ENCODE measurements at places on chromosomes 6 and 20.

DNA sequence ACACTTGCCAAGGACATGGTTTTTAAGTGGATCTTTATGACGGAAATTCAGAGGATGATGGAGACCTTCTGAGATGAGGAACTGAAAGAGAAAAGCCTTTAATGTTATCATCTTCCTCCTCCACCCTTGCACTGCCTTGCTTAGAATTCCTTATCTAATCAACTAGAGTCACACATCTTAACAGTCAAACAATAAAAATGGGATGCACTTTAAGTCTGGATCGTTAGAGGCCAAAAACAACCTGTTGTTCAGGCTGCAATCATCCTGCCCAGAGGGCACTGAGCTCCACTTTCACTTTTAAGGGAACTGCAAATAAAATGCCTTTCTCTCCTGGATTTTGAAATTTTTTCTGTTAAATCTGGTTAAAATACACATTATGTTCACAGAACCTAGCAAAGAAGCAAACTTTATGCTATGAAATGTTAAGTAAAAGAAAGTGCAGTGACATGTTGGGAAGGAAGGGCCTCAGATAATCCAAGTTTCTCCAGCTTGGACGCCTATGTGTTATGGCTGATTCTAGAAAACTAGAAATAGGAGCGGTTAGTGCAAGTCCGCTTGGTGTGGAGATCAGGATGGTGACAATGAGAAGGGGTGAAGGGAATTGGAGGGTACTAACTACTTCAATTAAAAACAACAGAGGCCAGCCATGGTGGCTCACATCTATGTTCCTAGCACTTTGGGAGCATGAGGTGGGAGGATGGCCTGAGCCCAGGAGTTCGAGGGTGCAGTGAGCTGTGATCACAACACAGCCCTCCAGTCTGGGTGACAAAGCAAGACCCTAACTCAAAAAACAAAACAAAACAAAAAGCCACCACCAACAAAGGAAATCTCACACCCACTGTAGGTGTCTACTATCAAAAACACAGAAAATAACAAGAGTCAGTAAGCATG, 66.4 kb upstream of the KIF13A start:
- no peak for DNase-seq

GRCh38 chr6:112979830-112980229, 632.7 kb downstream of the RFPL4B start:
- no peak for DNase-seq

- DNase-seq: no peak
These were observed 542.0 kb upstream of the MARCKS start for GRCh38 chr6:113315165-113315564.

DNA sequence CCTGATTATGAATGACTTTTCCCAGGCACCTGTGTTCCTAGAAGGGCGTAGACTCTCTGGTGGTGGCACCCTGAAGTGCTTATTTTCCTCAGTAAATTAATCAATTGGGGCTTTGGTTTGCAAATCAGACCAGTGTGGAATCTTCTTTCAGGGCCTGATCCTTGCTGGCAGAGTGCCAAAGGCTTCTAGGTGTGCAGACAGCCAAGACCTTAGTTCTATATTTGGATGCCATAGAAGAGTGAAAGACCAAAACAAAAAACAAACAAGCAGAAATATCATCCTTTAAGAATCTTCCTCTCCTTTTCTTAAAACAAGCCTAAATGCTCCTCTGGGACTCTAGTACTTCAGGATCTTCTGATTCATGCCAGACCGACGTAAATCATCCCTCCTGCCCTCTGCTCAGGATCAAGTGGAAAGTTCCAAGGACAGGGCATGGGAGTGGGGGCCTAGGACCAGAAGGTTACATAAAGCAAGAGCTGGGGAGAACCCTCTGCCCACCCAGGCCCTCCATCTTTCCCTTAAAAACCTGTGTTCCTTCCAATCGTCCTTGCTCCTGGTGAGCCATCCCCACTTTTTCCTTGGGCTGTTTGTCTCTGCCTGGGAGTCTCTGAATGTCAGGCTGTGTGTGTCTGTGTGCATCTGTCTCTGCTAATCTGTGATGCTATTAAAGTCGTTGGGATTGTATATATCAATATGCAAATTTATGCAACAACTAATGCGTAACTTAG, 70.5 kb upstream of the MYLIP start:
- peak; percentile 23 for DNase-seq

DNA sequence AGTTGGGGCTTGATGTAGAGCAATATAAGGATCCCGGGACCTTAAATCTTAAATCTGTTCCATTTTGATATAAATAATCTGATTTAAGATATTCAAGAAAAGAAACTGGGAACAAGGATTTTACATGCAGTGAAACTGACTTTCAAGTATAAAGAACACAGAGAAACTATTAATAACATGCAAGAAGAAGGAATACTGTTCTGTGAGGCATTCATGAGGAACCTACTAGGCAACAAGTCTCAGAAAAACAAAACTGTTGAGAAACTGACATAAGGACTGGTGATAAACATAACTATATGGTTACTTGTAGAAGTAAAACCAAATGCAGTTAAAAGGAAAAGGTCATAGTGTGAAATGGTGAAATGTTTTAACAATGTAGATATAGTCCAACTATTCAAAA, 15.8 kb downstream of the HDDC2 start:
- DNase-seq: no peak

DNA sequence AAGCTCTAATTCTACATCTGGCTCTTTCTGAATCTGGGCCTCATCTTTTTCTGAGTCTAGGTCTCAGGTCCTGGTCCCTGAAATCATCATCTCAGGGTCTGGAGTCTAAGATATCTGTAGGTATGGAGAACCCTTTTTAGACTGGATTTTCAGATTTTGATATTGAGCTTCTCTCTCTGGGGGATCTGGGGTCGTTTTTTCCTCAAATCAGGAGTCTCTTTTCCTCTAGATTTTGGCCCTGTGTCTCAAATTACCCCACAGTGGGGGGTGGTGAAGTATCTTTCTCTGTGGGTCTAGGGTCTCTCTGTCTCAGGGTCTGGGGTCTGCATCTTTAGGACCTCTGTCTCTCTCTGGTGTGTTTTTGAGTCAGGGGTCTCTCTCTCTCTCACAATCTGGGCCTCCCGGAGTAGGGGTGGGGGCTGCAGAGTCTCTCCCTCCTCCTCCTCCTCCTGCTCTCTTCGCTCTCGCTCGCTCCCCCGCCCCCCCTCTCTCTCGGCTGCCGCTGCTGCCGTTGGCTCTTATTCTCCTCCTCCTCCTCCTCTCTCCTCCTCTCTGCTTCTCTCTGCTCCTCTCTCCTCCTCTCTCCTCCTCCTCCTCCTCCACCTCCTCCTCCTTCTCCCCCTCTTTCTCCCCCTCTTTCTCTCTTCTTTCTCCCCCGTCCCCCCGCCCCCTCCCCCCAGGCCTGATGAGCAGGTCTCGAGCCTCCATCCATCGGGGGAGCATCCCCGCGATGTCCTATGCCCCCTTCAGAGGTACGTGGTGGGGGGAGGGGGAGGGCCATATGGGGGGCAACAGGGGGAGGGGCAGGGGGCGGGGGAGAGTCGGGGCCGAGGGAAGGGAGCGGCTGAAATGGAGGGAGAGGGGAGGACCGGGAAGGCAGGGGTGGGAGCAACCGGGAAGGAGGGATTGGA, at the start of gene SYNGAP1:
Gene SYNGAP1, plus strand, starts transcription at position 486 of the 911 bp plus-strand sequence. Its CDS starts 200 bp downstream, at position 686.
- no peak for DNase-seq

DNA sequence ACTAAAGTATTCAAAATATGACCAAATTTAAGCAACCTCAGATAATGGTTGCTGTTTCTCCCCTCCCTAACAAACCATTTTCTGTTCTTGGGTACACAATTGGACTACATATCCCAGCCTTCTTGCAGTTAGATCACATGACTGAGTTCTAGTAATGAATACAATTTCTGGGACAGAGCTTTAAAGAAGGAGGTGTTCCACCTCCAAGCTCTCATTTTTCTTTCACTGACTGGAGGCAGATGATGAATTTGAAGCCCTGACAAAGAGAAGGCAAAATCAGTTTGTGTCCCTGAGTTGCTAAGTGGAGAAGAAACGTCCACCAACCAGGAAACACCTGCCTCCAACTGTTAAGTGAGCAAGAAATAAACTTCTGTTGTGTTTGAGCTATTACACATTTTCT, 117.2 kb downstream of the LCA5 start:
- no peak for DNase-seq

DNA sequence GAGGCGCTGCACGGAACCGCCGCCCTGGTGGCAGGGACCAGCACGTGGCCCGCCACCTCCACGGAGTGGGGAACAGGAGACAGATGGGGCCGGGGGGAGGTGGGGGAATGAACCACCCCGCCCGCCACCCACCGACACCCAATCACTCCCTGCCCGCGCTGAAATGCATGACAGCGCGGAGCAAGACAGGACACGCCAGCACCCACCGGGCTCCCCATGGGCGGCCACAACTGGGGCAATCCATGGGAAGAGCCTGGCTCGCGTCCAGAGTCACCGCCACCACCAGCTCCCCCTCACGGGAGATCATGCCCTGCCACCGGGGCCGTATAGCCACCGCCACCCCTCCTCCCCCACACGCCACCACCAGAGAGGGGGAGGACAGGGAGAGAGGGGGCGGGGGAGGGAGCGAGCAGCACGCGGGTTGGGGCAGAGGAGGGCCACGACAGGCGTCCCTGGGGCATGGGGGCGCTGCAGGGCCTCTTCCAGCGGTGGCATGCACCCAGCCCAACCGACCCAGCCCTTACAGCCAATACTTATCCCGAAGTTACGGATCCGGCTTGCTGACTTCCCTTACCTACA, 744.3 kb upstream of the DEFB115 start:
- DNase-seq: no peak

GRCh38 chr20:63844511-63844991, 13.5 kb upstream of the ZBTB46 start:
- no peak for DNase-seq

GRCh38 chr6:98835149-98836024, 1.0 kb downstream of the POU3F2 start:
- no peak for DNase-seq

DNA sequence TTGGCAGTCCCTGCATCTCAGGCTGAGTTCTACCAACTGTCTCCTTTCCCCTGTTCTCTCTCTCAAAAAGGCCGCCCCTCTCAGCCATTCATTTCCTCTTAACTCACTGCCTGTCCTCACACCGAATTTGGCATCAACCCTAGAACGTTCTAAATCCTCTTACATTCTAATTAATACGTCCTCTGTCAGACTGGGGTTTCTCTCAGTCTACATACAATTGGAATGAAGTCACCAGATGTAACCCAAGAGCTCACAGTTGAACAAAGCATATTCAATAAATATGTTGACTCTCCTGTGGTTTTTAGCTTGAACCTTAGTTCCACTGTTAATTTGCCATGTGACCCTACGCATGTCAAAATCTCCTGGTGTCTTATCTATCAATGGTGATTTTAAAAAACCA, 269.6 kb downstream of the CLIC5 start:
- no peak for DNase-seq

DNA sequence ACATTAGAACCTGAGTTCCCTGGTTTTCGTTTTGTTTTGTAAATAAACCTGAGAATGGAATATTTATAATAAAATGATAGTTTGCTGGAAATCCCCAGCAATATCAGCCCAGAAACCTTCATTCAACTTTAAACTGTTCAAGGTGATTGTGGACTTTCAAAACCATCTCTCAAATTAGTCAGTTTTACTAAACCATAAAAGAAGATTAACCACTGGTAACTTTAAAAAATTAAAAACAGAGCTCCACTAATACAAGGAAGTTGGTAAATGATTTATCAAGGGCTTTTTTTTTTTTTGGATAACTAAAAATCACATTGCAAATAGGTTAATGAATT, 10.0 kb downstream of the MBOAT1 start:
- no peak for DNase-seq

DNA sequence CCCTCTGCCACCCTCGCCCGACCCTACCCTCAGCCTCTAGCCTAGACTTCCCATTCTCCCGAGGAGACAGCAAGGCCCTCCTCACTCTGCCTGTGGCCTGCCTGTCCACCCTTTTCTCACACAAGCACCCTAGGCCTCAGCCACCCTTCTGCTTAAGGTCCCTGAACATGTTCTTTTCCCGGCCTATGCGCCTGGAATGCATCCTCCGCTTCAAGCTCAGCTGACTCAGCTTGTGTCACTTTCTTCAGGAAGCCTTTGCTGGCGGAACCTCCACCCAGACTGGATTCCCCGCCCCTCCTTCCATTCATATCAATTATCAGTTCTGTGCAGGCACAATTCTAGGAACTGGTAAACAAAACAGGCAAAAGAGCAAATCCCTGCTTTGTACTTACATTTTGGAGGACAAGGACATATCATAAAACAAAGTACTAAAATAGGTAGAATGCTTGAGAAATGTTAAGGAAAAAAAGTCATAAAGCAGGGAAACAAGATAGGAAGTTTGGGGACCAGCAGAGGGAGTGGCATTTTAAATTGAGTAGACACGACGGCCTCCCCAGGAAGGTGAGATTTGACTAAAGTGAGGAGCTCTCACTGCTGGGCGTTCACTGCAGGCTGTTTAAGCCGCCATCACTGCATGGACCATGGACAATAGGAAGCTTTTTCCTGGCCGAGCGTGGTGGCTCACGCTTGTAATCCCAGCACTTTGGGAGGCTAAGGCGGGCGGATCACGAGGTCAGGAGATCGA, 17.9 kb upstream of the SNHG17 start:
- DNase-seq: peak; percentile 42

DNA sequence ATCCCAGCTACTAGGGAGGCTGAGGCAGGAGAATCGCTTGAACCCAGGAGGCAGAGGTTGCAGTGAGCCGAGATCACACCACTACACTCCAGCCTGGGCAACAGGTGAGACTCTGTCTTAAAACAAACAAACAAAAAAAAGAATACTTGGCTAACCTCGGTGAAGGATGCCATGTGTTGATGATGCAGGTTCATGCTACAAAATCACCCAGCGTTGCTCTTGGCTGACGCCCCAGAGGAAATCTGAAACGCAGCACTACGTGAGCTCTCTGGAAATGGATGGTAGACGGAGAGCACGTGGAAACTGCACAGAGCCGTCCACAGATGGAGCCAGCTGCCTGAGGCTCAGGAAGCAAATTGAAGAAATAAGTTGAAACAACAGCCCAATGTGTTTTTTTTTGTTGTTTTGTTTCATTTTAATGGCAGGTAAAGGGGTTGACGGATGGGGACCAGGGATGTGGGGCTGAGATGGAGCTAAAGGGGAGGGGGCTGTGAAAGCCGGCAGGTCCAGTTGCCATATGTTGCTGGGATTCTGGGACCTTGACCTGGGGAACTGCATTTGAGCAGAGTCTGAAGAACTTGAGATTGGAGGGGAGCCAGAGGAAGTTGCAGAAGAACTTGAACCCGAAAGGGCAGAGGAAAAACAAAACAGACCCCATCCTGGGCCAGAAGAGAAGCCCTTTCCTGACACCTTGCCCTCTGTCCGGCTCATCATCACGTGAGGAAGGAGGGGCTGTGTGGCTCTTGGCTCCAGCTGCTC, 12.8 kb upstream of the MANBAL start:
- no peak for DNase-seq

DNA sequence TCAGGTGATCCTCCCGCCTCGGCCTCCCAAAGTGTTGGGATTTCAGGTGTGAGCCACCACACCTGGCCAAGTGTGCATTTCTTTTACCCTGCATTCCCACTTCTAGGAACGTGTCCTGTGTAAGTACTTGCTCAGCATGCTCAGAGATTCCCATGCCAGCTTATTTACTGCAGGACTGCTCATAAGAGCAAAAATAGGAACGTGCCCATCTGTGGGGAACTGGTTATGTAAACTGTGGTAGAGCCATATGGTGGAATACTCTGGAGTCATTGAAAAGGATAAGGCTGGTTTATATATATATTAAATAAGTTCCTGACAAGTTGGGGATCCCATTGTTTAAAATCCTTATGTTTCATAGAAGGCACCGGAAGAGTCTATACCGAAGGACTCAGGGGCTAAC, 38.2 kb upstream of the FANCE start:
- no peak for DNase-seq

GRCh38 chr20:25532971-25533391, 52.4 kb downstream of the NINL start:
- DNase-seq: no peak

- DNase-seq: no peak
These were observed 54.2 kb downstream of the SYNDIG1 start for GRCh38 chr20:24523661-24524060.
